Activated CD8-positive, alpha-beta memory T cell treated with anti-CD3 and anti-CD28 coated beads for 36 hours (primary cell): ENCODE measurements at places on chromosomes 4 and X. TPM values are rescaled to one million over a fixed set of nuclear protein-coding genes. Genes with fewer than 3 reads are reported as not detected.

PCDH11X gene
- total RNA-seq = not detected

GC gene
- not detected for total RNA-seq

COL25A1 gene
- not detected for total RNA-seq

ABCE1 gene
- total RNA-seq = 183 TPM

DIAPH2 gene
- total RNA-seq = 6.6 TPM

BTC gene
- total RNA-seq = not detected

TLR7 gene
- not detected for total RNA-seq

IL9R gene
- 2.1 TPM for total RNA-seq

GPR50 gene
- not detected for total RNA-seq

COL4A6 gene
- not detected for total RNA-seq

CLDN34 gene
- total RNA-seq = not detected

FAM47A gene
- not detected for total RNA-seq

TRPC3 gene
- 0.42 TPM for total RNA-seq

FRMD7 gene
- not detected for total RNA-seq

TDO2 gene
- not detected for total RNA-seq

EGFL6 gene
- 1.4 TPM for total RNA-seq

UGT2A1 gene
- not detected for total RNA-seq

CXCR3 gene
- total RNA-seq = 60.3 TPM

L1CAM gene
- total RNA-seq = 0.31 TPM

SMIM10L2A gene
- total RNA-seq = 0.61 TPM

HTR2C gene
- total RNA-seq = not detected

CT45A1 gene
- not detected for total RNA-seq

PPARGC1A gene
- not detected for total RNA-seq

SPANXA2 gene
- not detected for total RNA-seq

GABRG1 gene
- not detected for total RNA-seq

PNMA6F gene
- not detected for total RNA-seq

HMX1 gene
- not detected for total RNA-seq

SLC4A4 gene
- total RNA-seq = 1.3 TPM

PLS3 gene
- 0.82 TPM for total RNA-seq

HDX gene
- 0.76 TPM for total RNA-seq

TMPRSS11D gene
- not detected for total RNA-seq

GCNA gene
- 3.5 TPM for total RNA-seq

FHDC1 gene
- total RNA-seq = 0.06 TPM

UBA1 gene
- 233 TPM for total RNA-seq

CACNA1F gene
- 0.15 TPM for total RNA-seq

CENPI gene
- total RNA-seq = 17.1 TPM

MGAT4D gene
- not detected for total RNA-seq

DCAF12L1 gene
- not detected for total RNA-seq

TEC gene
- 1.7 TPM for total RNA-seq
